ENCODE measurements at places on chromosomes 4 and X. TPM values are rescaled to one million over a fixed set of nuclear protein-coding genes. Genes with fewer than 3 reads are reported as not detected.

CXXC4 gene
- 1.6 TPM for total RNA-seq

CFAP47 gene
- total RNA-seq: 0.84 TPM

GRCh38 chrX:78886550-78886949 is 58.6 kb upstream of the P2RY10 start:
- DNase-seq: no peak

GRCh38 chr4:90120815-90121214 is 6.4 kb upstream of the CCSER1 start:
- no peak for DNase-seq

- no peak for DNase-seq
Measured at GRCh38 chr4:7837597-7838135, 102.0 kb downstream of the AFAP1 start.

All from H4 (cell line).